Hematopoietic multipotent progenitor cell treated with erythropoietin and hydrocortisone succinate and interleukin-3 and kit ligand, for 8 days (in vitro differentiated cells): ENCODE measurements at places on chromosomes 4 and X.

GRCh38 chr4:149766135-149766534 is 49.5 kb downstream of the IQCM start:
- DNase-seq = no peak

- no peak for DNase-seq
Measured at GRCh38 chr4:173538148-173538908, 8.3 kb upstream of the HAND2 start.

GRCh38 chrX:136541294-136541693 is 9.3 kb downstream of the VGLL1 start:
- no peak for DNase-seq

DNA sequence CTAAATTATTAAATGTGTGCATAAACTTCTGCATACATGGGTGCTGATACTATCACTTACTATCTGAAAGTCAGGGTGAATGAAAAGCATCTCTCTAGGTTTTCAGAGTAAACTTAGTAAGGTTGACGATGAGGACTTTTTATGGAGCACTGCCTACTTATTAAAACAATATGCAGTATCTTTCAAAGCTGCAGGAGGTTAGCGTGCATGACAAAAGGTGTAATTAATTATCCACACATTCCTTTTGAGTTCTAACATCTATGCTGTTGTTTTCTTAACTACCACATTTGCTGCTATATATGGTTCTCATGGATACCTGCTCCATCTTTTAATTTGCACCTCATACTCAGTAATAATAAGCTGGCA is 256.2 kb downstream of the FSTL5 start:
- DNase-seq = no peak

DNA sequence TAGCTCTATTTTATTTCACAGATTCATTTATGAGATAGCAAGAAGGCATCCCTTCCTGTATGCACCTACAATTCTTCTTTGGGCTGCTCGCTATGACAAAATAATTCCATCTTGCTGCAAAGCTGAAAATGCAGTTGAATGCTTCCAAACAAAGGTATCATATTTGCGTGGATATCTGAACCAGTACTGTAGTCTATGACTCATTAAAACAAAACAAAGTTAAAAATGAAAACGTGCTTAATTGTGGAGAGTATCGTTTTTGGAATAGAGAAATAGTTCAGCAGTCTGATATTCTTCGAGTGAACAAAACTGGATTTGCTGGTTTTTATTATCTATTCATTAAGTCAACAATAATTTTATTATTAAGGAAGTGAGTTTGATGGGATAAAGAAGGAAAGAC is 6.3 kb downstream of the AFP start:
- DNase-seq = no peak

- DNase-seq = no peak
Measured at GRCh38 chr4:174708381-174708780, 120.7 kb downstream of the GLRA3 start.

DNA sequence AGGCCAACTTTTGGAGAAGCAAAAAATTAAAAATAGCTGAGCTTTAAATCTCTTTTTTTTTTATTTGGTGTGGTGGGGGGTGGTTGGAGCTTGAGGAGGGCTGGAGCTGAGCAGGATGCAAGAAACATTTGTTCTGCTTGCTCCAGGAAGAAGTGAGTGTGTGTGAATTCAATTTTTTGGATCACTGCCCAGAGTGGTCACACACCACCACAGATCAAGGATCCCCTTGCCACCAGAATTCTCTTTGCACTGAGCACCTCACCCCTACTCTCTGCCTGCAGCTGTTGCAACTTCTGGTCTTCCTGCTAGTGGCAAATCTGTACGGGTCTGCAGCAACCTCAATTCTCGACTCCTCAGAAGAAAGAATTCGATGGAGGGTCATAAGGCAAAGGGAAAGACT is 19.9 kb upstream of the PLP1 start:
- DNase-seq = no peak

GRCh38 chrX:10109695-10110094 is 47.1 kb upstream of the CLCN4 start:
- no peak for DNase-seq

GRCh38 chrX:115339441-115340025 is 50.0 kb downstream of the LUZP4 start:
- DNase-seq = no peak
